ENCODE measurements at places on chromosomes 12 and 14. TPM values are rescaled to one million over a fixed set of nuclear protein-coding genes. Genes with fewer than 3 reads are reported as not detected.

GRCh38 chr14:82837611-82838140, 1304.0 kb upstream of the SEL1L start:
- H3K27me3 ChIP-seq: no peaks in the 10 kb centered on the region
- no peaks in the 10 kb centered on the region for H3K36me3 ChIP-seq
- H3K4me1 ChIP-seq: no peaks in the 10 kb centered on the region
- no peak overlapping the region for H3K4me3 ChIP-seq
- no peak for DNase-seq

GRCh38 chr12:110694330-110694901, 5.5 kb upstream of the HVCN1 start:
- no peaks in the 10 kb centered on the region for H3K36me3 ChIP-seq
- no peaks in the 10 kb centered on the region for H3K27me3 ChIP-seq
- H3K4me3 ChIP-seq: no peak overlapping the region
- DNase-seq: no peak
- H3K27ac ChIP-seq: no peak overlapping the region

DNA sequence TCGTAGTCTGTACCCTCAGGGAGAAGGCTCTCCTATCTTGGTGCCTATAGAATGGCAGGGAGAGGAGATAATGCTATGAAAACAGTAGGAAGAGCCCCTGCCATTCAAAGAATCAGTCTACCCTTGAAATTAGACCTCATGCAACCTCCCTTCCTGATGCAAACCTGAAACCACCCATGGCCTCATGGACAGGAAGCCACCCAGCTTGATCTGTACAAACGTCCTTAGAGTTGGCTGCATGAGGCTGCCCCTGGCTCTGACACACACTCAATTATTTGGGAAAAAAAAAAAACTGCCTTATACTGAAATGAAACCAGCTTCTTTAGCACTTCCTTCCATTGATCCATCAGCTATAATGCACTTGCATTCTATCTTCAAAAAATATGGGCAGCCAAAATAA, 116.6 kb upstream of the BCL2L14 start:
- H3K27me3 ChIP-seq: peaks cover 14% of the 10 kb centered on the region
- H3K27ac ChIP-seq: peak overlapping the region; percentile 61
- peaks cover 11% of the 10 kb centered on the region for H3K36me3 ChIP-seq

DNA sequence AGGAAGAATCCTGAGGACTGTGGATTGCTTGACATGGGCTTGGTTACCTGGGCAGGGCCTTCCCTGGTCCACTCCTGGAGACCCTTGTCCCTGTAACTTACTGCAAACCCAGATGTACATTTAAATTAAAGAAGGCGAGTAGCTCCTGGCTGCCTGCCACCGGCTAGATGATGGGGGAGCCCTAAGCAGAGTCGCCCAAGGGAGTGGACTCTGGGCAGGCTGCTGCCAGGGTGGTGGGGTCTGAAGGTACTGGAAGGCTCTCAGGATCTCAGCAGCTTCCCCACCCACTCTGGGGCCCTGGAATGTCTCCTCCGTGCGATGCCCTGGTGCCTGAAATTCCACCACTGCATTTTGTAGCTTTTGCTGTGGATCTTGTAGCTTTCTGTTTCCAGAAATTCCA, 74.7 kb downstream of the FBXL14 start:
- H3K27me3 ChIP-seq: peaks cover 41% of the 10 kb centered on the region
- H3K36me3 ChIP-seq: no peaks in the 10 kb centered on the region
- no peaks in the 10 kb centered on the region for H3K4me1 ChIP-seq

DNA sequence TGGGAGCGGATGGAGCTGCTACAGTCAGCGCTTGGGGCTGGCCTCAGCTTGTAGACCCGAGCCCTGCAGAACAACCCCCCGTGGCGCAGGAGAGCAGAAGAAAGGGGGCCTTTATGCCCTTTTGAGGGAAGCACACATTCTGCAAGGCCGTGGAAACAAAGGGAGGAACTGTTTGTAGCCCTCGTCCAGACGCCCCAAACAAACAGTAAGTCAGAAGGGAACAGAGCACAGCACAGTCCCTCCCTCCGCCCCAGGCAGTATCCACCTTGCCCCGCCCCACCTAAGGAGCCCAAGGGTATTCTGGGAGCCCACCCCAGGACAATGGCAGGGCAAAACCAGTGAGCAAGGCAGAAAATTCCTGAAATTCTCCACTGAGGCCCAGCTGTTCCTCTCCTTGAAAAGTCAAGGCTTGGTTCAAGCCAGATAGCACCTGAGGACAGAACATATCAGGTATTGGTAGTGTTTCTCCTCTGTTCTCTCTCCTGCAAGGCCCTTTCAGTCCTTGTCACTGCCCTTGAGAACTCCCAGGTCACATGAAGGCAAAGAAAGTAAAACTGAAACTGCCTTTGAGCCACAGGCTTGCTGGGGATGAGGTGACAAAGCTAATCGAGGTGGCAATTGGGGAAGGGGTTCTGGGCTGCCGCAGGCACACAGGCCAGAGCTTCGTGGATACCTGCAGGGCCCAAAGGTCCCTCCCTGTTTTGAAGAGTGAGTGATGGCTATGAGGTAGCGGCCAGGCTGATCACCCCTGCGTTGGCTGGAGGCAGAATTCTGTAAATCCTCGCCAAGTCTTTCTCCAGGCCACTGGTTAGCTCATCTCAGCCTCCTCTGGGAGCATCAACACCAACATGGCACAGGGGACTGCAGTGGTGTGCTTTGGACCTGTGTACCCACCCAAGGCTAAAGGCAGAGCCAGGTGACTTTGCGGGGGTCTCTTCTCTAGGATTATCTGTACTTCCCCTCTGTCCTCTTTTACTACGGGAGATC, 499 bp downstream of the DGLUCY start:
- H3K27ac ChIP-seq: peak overlapping the region; percentile 90
- peak; percentile 84 for DNase-seq

GRCh38 chr12:48569946-48570345, at the start of gene LALBA:
Gene LALBA, minus strand, starts transcription at chr12:48570046. Its CDS starts 26 bp downstream, at chr12:48570020.
- H3K4me3 ChIP-seq: no peak within 1 kb of the TSS
- DNase-seq: no peak
- no peaks in the 10 kb centered on the region for H3K36me3 ChIP-seq
- no peak within 1 kb of the TSS for H3K27ac ChIP-seq
- no peaks in the 10 kb centered on the region for H3K4me1 ChIP-seq

DNA sequence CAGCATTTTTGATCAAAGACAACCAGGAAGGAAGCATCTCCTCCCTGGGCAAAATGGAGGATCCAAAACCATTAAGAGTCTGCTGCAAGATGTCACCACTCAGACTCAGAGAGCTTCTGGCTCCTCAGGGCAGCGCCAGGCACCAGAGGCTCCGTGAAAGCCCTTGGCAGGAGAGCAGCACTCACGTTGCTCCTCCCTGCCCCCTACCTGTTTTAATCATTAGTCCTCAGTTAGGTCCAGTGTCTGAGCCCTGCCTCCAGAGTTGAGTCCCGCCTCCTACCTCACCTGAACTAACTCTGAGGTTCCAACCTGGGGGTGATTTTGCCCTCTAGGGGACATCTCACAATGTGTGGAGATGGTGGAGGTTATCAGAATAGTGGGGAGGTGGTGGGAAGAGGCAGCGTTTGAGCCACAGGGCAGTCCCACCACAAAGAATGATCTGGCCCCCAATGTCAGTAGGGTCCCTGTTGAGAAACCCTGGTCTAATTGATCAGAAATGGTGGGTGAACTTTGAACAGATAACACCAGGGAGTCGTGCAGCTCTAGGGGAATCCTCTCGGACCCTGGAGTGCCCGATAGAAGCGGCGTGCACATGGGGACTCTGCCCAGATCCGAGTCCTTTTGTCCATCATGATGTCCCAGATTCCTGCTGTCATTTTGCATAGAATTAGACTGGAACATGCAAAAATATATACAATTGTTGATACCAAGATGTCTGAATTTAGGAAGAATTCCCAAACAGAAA, 156.7 kb upstream of the DIO3 start:
- H3K4me1 ChIP-seq: no peaks in the 10 kb centered on the region
- no peaks in the 10 kb centered on the region for H3K36me3 ChIP-seq
- H3K27me3 ChIP-seq: peaks cover 29% of the 10 kb centered on the region
- no peak overlapping the region for H3K27ac ChIP-seq
- no peak overlapping the region for H3K4me3 ChIP-seq

DNA sequence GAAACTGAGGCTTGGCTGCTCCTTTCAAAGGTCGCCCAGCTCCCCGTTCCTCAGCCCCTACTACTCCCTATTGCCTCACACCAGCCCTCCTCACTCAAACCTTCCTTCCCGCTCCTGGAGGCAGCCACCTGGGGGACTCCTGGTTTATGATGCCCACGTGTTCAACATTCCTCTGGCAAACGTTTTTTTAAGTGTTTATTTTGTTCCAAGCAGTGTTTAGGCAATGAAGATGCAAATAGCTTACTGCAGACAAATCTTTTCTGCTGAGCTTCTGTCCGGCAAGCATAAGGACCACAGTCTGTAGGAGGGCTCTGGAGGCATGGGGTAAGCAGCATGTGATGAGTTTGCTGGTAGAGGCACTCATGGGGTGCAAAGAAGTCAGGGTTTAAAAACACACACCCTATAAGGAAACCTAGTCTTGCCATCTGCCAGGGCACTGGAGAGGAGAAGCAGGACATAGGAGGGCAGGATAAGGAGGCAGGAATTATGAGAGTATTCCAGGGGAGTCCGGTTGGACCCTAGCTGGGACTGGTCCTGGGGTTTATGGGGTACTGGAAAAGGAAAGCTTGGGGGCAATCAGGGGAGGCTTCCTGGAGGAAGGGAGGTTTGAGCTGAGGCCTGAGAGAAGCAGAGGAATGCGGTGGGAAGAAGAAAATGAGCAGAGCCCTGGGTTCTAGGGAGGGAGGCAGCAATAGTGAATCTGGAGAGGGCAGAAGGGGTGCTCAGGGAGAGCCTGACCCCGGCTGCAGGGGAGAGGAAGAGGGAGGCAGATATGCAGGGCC, 123.3 kb downstream of the NCOR2 start:
- no peak overlapping the region for H3K27ac ChIP-seq
- peaks cover 2% of the 10 kb centered on the region for H3K4me1 ChIP-seq
- DNase-seq: no peak
- peaks cover 18% of the 10 kb centered on the region for H3K36me3 ChIP-seq
- no peaks in the 10 kb centered on the region for H3K27me3 ChIP-seq
- H3K4me3 ChIP-seq: no peak overlapping the region

DNA sequence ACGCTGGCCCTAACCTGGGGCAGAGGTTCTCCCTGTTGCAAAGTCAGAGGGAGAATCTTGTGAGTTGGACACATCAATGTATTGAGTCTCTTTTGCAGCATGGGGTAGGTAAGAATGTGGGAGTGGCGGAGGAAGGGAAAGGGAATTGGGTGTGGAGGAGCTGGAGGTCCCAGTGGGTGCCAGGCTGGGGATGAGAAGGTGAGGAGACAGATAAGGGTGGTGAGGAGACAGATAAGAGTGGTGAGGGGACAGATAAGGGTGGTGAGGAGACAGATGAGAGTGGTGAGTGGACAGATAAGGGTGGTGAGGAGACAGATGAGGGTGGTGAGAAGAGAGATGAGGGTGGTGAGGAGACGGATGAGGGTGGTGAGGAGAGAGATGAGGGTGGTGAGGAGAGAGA, 72.9 kb upstream of the SFSWAP start:
- H3K4me3 ChIP-seq: no peak overlapping the region
- H3K4me1 ChIP-seq: no peaks in the 10 kb centered on the region
- no peak overlapping the region for H3K27ac ChIP-seq
- DNase-seq: no peak

- H3K4me3 ChIP-seq: no peak overlapping the region
- H3K4me1 ChIP-seq: peaks cover 16% of the 10 kb centered on the region
- no peak for DNase-seq
- no peak overlapping the region for H3K27ac ChIP-seq
Observed at GRCh38 chr14:69539631-69540410, 34.9 kb downstream of the CCDC177 start.

The NINJ2 gene
- 6.7 TPM for total RNA-seq

The WDR20 gene
- total RNA-seq: 24.7 TPM

The GZMH gene
- 2.8 TPM for total RNA-seq
